ENCODE measurements at places on chromosomes 11 and 22.

DNA sequence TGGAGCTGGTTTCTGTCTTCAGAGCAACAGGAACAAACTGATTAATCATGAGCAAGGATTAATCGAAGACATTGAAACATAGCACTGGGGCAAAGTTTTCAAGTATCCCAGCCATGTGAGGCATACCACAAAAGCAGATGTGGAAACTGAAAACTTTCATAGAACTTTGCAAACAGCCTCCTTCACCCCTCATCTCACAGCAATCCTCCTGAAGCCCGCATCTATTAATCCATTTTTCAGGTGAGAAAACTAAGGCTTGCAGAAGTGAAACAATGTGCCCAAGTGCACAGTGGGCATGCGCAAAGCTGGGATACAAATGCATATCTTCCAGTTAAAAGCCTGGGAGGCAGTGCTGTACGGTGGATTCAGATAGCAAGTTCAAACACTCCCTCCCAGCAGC lies 58.6 kb upstream of the HMGXB4 start:
- no peak for DNase-seq

DNA sequence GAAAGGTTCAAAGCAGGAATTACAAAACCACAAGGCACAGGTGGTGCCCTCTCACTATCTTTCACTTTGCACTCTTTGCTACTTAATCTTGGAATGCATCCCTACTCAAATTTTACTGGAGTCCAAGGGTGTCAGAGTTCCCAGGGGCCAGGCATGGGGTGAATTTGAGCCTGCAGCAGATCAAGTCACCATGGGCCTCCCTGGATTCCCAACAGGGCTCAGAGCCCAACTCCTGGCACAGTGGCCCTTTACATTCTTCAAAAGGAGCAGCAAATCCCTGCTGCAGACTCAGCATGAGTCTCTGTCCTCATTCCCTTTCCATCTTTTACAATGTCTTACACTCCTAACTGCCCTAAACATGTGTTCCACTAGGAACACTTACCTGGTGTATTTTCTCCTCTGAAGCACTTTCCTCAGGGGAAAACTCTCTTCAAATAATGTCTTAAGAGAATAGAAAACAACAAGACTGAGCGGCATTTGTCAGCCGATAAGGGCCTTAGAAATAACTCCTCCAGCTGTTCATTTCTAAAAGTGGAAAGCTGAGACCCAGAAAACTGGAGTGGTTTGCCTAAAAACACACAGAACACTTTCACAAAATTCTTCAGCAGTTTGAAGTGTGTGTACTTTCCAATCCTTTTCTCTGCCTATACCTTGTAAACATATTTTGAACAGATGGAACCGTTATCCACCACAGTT lies 596.0 kb downstream of the INSC start:
- peak; percentile 12 for DNase-seq

DNA sequence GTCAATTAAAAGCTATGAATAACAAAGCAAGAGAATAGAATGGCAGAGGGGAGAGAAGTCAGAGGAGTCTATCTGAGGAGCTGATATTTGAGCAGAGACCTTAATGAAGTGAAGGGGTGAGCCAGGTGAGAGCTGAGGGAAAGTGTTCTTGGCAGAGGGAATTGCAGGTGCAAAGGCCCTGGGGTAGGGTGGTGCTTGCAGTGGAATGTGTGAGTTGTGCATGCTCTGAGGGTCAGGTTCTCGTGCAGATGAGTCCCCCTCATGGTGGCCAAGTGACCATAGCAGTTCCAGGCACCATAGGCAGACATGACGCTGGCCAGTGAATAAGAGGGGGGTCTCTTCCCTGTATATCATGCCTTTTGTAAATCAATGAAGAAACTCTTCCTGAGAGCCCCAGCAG lies 58.9 kb upstream of the ALX4 start:
- DNase-seq = no peak

GRCh38 chr22:22865311-22866072 lies 22.1 kb upstream of the IGLL5 start:
- no peak for DNase-seq

DNA sequence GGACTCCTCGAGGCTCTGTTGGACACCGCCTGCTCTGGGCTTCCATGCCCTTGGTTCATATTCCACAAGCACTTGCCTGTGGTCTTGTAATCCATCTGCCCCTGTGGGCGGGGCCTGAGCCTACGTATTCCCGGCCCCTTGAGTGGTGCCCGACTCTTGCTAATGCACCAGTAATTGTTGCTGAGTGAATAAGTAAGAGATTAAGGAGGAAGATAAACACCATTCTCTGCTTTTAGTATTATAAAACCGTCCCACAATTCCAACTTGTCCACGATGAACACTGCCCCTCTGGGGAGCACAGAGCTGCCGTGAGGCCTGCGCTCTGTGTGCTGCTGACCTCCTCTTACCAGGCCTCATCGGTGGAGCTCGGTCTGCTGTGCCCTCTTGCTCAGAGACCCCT lies 50.3 kb downstream of the MICAL2 start:
- DNase-seq = no peak

DNA sequence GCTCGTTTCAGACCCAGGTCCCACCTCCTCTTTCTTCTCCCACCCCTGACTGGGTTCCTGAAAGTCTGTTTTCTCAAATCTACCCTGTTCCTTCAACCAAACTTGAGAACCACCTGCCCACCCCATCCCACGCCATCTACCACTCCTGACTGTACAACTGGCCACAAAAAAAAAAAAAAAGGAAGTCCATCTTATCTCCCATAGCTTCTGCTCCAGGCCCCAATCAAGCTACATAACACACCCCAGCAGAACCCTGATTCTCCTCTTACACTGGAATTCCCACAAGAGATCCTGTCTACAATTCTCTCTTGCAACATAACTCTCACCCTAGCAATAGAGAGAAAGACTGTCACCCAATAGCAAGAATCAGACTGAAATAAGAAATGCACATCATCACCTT lies 39.2 kb upstream of the CHST1 start:
- no peak for DNase-seq

DNA sequence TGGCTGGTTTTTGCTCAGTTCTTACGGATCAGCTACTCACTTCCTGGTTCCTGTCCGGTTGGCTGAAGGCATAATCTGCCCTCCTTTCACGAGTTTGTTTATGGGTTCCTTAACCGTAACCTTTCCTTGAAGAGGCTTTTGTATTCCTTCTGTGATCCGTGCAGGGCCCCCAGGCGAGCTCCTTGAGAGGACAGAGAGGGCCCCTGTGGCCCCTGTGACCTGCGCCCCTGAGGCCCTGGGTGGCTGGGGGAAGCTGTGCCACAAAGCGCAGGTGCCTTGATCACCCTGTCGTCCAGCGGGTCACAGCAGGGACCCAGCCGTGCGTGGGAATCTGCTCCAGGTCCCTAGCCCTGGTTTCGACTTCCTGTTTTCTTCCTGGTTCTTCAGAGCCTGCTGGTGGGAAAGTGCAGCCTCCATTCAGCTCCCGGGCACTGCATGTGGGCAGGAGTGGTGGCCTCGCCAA lies 27.8 kb upstream of the FADD start:
- DNase-seq = peak; percentile 76

DNA sequence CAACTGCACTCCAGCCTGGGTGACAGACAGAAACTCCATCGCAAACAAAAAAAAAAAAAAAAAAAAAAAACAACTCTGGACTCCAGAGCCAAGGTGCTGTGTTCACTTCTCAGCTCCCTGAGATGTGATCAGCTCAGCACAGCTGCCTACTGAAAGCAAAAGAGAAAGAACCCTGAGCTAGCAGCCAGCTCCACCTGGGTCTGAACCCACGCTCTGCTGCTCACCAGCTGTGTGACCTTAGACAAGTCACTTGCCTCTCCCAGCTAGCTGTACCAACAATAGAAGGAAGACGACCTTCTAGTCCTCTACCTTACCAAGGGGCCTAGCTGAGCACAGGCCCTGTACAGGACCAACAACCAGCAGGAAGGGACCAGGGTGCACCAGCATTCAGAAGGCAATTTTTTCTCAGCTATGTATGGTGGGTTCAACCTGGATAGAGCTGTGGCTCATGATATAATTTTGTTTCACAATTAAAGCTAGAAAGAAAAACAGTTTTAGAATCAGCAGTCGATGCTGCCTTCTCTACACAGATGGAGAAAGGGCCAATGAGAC lies 3.8 kb downstream of the DGCR2 start:
- DNase-seq = no peak

GRCh38 chr11:18669219-18669596 lies 29.4 kb upstream of the TMEM86A start:
- DNase-seq = no peak

DNA sequence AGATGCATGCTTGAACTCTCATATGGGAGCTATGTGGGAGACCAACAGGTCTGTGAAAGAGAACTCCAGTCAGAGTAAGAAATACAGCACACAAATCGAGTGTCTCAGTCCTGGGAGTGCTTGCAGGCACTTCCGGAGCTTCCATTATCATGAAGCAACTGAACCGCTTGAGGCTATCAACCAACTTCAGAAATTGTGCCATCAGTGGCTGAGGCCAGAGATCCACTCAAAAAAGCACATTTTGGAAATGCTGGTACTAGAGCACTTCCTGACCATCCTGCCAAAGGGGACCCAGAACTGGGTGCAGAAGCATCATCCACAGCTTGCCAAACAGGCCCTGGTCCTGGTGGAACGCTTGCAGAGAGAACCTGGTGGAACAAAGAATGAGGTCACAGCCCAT lies 33.4 kb downstream of the GAB2 start:
- DNase-seq = no peak

DNA sequence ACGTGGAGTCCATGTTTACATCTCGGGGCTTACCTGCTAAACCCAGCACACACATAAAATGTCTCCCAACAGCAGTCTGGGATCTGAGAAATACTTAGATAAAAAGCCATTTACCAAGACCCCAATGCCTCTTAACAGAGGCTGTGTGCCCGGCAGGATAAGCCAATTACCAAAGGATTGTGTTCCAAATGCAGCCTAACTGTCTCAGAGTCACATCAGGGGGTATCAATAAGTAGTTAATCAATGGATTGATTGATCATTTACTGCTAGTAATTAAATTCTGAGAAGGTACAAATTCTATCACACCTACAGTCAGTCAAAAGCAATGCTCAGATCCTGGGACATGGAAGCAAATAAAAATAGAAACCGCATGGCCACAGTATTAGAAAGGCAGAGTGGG lies 125.6 kb downstream of the DSCAML1 start:
- DNase-seq = peak; percentile 55

DNA sequence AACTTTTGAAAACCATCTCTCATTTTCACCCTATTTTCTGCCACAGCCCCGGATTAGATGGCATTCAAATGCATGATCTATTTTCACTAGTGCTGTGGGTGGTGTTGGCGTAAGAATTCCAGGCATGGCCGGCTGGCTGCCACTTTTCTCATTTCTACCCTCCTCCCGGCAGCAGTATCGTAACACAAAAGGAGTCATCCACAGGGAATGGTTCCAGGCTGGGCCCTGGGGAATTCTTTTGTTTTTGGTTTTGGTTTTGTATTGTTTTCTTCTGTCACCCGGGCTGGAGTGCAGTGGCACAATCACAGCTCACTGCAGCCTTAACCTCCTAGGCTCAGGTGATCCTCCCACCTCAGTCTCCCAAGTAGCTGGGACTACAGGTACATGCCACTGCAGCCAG lies 13.8 kb downstream of the JAML start:
- DNase-seq = peak; percentile 82

GRCh38 chr11:64384981-64385944 lies 26.3 kb downstream of the RPS6KA4 start:
- no peak for DNase-seq

GRCh38 chr11:89490981-89491690 lies at the start of gene NOX4:
Gene NOX4, minus strand, starts transcription at chr11:89491375. Its CDS starts 129 bp downstream, at chr11:89491246.
- DNase-seq = peak; percentile 88

DNA sequence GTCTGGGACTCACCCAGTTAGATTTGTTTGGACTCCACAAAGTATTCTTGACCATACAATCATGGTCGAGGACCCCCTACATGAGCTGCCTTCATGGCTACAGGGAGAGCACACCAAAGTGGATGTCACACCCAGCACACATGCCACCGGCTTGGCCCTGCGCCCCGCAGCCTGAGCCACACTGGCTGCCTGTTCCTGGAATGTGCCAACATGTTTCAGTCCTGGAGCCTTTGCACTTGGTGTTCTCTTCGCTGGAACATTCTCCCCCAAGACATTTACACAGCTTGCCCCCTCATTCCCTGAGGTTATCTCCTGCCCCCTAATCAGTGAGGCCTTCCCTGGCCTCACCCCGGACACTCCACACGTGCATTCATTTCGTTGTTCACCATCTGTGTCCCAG lies 46.0 kb downstream of the PPARA start:
- DNase-seq = no peak

GRCh38 chr11:110199184-110199981 lies 97.0 kb downstream of the RDX start:
- peak; percentile 70 for DNase-seq

- DNase-seq = no peak
Observed at GRCh38 chr11:72635309-72635915, 38.8 kb downstream of the PDE2A start.

DNA sequence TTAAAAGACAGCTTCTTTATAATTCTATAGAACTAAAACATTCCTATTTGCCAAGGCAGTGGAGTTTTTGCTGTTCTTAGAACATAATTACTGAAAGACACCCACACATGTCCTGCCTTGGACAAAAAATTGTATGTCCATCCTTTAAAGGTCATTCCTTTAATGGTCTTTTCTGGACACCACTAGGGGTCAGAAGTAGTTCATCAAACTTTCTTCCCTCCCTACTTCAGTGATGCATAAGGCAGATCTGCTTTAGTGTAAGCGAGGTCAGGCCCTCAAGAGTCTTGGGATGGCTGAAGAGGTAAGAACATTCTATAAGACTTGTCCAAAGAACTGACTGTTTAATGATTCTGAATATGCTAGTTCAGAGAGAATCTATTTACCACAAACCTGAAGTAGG lies 4.3 kb upstream of the OR51V1 start:
- peak; percentile 78 for DNase-seq

GRCh38 chr11:19892387-19892786 lies 179.8 kb downstream of the NAV2 start:
- no peak for DNase-seq

- DNase-seq = no peak
Observed at GRCh38 chr11:16226245-16226644, 130.1 kb downstream of the SOX6 start.

GRCh38 chr11:14029971-14030920 lies 67.7 kb downstream of the SPON1 start:
- no peak for DNase-seq

DNA sequence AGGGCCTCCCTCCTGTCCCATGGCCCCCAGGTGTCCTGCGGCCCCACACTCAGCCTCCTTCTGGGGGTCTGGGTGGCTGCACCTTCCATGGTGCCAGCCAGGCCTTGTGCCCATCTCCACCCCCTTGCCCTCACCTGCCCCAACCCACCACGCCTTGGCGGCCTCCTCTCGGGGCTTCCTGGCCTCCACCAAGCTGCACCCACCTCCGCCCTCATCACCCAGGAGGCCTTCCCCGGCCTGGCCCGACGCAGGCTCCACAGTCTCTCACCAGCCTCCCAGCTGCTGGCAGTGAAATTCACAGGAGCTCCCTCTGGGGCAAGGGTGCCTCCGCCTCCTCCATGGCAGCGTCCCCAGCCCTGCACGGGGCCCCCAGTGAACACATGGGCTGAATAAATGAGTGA lies 35.9 kb upstream of the WNT7B start:
- no peak for DNase-seq
